ENCODE measurements at places on chromosomes 3 and 15.

GRCh38 chr15:29005931-29006330, 120.2 kb downstream of the APBA2 start:
- no peak for DNase-seq

GRCh38 chr3:157631478-157631877, 128.3 kb upstream of the VEPH1 start:
- no peak for DNase-seq

GRCh38 chr15:89654301-89654761, 936 bp downstream of the KIF7 start:
- no peak for DNase-seq

DNA sequence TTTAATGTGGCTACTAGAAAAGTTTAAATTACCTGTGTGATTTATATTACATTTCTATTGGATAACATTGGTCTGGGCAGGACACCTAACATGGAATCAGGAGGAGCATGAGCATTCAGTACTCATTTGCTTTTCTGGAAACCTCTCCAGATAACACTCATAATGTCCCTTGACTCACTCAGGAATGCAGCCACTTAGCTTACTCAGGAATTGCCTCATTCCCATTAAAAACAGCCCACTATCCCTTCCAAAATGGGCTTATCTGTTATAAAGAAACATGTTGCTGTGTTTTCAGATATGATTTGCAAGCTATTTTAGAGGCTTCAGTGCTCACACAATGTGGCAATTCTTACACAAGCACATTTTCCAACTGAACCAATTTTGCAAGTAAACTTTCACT, 17.1 kb downstream of the GBE1 start:
- DNase-seq = no peak

- no peak for DNase-seq
Measured at GRCh38 chr3:42746455-42747450, 26.3 kb downstream of the CCDC13 start.

DNA sequence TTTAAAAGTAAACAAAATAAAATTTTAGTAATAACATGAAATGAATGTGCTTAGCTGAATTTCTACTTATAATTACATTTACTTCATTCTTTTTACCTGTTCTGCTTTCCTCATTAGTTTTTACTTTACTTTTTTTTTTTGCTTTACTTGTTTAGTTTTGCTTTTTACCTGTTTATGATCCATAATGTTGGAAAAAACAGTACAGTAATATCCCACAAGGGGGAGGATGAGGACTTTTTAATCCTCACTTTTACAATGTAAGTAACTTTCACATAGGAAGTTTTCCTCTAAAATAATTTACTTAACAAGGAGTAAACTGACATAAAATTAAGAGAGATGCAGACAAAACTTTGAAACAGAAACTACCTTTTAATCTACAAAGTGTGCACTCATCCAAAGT, 268.7 kb downstream of the TBC1D5 start:
- no peak for DNase-seq

- no peak for DNase-seq
Measured at GRCh38 chr15:83372434-83372891, 74.7 kb upstream of the SH3GL3 start.

DNA sequence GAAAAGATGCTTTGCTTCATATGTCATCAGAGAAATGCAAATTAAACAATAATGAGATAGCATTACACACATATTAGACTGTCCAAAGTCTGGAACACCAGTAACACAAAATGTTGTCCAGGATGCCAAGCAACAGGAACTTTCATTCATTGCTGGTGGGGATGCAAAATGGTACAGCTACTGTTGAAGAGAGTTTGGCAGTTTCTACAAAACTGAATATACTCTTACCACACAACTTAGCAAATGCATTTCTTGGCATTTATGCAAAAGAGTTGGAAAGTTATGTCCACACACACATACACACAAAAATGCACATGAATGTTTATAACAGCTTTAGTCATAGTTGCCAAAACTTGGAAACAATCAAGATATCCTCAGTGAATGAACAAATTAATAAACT, 195.2 kb upstream of the MME start:
- no peak for DNase-seq

DNA sequence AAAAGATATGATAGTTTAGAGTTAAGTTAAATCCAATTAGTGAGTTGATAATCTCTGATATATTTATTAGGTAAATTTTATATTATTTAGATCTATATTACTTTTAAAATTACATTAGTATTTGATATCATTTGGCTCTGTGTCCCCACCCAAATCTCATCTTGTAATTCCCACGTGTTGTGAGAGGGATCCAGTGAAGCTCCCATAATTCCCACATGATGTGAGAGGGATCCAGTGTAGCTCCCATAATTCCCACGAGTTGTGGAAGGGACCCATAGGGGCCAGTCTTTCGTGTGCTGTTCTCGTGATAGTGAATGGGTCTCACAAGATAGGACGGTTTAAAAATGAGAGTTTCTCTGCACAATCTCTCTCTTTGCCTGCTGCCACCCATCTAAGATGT, 1183.6 kb downstream of the NSUN3 start:
- DNase-seq = no peak

- DNase-seq = no peak
Measured at GRCh38 chr15:69385831-69386230, 28.3 kb upstream of the KIF23 start.

DNA sequence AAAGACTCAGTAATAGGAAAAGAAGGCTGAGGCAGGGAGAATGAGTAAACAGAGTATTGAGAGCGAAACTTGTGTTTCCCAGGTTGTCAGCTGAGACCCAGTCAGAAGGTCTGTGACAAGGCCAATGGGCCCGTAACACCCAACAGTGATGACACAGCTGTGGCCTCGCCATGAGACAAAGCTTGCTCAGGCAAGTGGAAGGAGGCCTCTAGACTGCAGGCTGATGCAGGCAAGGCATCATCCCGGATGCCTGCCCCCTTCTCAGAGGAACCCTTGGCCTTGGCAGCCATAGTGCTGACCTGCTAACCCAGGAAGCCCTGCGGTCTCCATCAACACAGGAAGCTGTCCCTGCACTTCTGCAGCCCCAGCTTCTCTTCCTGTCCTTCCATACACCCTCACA, 15.4 kb downstream of the RAB6B start:
- no peak for DNase-seq

DNA sequence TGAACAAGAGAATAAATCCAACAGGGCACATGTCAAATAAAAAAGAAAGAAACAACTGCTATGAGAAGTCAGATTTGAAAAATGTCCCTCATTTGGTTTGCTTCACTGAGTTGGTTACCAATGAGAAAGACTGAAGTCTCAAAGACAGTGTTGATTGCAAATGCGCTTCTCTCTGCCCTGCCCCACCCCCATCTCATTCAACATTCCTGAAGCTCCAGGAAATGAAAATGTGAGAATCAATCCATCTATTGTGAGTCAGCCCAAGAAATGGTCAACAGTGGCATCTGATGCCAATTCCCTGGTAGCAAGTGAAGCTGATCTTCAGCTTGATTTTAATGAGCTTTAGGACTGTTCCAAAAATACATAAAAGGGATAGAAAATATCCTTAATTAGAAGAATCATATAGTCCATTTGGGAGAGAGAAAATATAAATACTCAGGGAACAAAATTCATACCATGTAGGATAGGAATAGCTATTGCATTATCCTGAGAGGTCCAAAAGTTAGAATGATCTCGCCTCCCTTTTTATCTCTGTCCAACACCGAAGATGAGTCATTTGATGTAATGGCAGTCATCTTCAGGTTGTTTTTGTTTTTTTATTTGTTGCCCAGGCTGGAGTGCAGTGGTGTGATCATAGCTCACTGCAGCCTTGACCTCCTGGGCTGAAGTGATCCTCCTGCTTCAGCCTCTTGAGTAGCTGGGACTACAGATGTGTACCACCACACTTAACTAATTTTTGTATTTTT, 200.3 kb upstream of the UMPS start:
- no peak for DNase-seq

DNA sequence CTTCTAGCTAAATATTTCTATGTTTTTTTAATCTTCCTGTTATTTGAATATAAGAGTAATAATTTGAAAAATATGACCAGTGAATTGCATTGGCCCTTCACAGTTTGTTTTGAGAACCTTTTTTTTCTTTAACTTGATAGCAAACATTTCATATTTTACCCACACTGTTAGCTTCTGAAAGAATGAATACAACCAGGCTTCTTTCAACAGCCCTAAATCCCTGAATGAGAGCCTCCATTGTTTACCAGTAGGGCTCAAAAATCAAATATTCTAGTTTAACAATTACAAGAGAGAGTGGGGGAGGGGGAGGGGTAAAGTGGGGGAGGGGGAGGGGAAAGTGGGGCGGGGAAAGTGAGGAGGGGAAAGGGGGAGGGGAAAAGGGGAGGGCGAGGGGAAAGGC, 14.5 kb upstream of the TOP2B start:
- DNase-seq = no peak

GRCh38 chr3:30644615-30645014, 38.2 kb downstream of the TGFBR2 start:
- no peak for DNase-seq

DNA sequence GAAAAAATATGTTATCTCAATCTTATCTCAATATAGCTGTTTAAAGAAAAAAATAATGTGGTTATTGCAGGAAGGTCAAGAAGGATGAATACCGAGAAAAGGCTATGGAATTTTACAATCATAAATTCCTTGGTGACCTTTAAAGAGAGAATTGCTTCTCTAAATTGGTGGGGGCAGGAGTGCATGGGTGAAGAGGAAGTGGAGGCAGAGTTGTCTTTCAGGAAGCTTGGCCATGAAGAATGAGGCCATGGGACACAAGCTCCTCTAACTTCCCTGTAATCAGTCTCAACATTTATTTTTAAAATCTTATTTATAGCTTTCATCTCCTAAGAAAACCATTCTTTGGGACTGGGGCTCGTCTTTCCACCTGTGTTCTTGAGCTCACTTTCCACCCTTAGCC, 22.4 kb upstream of the ALDH1A2 start:
- no peak for DNase-seq

DNA sequence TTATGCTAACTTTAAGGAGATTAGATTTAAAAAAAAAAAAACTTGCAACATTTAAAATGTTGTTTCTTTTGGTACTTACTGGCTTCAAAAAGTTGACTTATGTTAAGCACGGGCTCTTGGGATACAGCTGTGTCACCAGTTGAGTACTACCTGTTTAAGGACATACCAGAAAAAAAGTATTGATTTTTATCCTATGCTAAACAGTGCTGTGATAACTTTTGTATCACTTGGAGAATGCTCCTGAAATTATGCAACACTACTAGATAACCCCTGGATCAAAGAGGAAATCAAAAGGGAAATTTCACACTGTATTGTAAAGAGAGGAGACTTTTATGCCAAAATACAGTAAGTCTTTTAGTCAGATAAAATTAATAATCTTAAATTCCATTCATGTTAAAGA, 77.7 kb downstream of the SLMAP start:
- no peak for DNase-seq

DNA sequence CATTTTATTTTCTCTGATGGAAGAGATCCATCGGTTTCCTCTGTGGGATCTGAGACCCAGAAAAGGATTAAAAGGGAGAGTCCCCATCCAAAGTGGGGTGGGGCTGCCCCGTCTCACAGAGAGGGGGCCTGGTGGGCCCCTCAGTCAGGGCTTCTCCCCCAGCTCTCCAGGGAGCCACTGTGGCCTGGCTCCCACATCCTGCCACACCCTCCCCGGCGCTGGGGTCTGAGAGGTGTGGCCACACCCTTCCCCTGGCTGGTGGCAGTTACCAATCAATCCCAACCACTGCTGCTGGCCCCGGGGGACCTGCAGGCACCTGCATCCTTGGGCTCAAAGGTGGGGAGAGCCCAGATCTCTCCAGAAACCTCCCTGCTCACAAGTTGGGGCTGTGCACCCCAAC, 161.8 kb upstream of the IQSEC1 start:
- no peak for DNase-seq

DNA sequence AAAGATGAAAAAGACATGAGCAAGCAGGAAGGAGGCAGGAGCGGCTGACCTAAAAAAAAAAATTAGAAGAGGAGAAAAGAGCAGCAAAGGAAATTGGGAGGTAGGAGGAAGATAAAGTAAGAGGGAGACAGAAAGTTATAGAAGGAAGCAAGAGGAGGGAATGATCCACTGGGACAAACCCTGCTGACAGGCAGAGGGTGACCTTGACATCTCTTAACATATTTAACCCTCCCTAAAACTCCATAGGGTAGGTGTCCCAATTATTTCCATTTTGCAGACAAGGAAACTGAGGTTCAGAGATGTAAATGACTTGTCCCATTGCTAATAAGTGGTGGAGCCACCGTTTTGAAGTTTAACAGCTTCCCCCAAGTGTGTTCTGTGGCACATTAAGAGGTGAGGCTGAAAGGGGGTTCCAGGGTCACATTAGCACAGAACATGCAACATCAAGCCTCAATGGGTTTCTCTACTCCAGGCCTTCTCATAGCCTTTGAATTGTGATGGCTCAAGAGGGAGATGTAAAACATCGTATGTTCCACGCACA, 37.4 kb upstream of the PRICKLE2 start:
- no peak for DNase-seq

DNA sequence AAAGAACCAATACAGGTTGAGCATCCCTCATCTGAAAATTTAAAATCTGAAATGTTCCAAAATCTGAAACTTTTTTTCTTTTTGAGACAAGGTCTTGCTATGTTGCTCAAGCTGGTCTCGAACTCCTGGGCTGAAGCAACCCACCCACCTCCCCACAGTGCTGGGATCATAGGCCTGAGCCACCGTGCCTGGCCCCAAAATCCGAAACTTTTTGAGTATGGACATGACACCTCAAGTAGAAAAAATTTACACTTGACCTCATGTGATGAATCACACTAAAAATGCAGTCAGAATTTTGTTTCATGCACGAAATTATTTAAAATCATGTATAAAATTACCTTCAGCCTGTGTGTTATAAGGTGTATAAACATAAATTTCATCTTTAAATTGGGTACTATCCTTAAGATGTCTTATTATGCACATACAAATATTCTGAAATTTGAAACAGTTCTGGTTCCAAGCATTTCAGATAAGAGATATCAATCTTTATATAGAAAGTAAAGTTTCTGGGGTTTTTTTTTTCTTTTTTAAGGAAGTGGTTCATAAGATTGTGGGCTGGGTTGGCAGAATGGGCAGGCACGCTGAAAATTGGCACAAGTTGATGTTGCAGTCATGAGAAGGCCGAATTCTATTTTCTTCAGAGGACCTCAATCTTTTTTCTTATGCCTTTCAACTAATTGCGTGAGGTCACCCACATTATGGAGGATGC, 72.5 kb downstream of the SPRED1 start:
- no peak for DNase-seq

- no peak for DNase-seq
Measured at GRCh38 chr3:108133858-108134554, 43.2 kb upstream of the CD47 start.

DNA sequence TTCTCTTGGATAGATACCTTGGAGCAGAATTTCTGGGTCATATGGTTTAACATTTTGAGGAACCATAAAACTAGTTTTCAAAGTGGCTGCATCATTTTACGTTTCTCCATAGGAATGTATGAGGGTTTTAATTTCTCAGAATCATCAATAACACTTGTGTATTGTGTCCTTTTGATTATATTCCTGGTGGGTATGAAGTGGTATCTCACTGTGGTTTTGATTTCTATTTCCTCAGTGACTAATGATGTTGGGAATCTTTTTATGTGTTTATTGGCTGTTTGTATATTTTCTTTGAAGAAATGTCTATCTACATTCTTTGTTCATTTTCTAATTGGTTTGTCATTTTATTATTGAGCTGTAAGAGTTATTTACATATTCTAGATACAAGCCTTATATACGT, 28.8 kb downstream of the CDIN1 start:
- DNase-seq = no peak

- no peak for DNase-seq
Measured at GRCh38 chr3:65619888-65620287, 418.8 kb downstream of the MAGI1 start.

GRCh38 chr3:149390294-149390693, 12.8 kb upstream of the TM4SF1 start:
- no peak for DNase-seq

GRCh38 chr15:48581219-48581618, 64.3 kb downstream of the FBN1 start:
- no peak for DNase-seq

Data from NCI-H2081 treated with DMSO at 0.1 percent for 48 hours (cell line).